Pancreas (tissue), 10 donors: ENCODE measurements at places on chromosomes 5 and 9. TPM values are rescaled to one million over a fixed set of nuclear protein-coding genes. Genes with fewer than 3 reads are reported as not detected.

ZNF189 gene
- total RNA-seq, result 19.6 TPM

PCDH1 gene
- 30.7 TPM for total RNA-seq

SPATA31A3 gene
- not detected for total RNA-seq

SIT1 gene
- total RNA-seq, result 0.25 TPM

SWI5 gene
- total RNA-seq, result 6.8 TPM

HRH2 gene
- total RNA-seq, result 1.2 TPM

DNA sequence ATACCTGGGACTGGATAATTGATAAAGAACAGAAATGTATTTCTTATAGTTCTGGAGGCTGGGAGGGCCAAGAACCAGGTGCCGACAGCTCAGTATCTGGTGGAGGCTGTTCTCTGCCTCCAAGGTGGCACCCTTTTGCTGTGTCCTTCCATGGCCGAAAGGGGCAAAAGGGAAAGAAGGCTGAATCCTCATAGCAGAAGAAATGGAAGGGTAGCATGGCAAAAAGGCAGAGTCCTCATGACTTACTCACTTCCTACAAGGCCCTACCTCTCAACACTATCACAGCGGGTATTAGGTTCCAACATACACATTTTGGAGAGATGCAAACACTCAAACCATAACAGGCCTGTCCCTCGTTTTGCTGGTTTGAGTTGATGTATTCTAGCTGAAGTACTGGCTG, 25.1 kb upstream of the MED10 start:
- DNase-seq, result no peak

DNA sequence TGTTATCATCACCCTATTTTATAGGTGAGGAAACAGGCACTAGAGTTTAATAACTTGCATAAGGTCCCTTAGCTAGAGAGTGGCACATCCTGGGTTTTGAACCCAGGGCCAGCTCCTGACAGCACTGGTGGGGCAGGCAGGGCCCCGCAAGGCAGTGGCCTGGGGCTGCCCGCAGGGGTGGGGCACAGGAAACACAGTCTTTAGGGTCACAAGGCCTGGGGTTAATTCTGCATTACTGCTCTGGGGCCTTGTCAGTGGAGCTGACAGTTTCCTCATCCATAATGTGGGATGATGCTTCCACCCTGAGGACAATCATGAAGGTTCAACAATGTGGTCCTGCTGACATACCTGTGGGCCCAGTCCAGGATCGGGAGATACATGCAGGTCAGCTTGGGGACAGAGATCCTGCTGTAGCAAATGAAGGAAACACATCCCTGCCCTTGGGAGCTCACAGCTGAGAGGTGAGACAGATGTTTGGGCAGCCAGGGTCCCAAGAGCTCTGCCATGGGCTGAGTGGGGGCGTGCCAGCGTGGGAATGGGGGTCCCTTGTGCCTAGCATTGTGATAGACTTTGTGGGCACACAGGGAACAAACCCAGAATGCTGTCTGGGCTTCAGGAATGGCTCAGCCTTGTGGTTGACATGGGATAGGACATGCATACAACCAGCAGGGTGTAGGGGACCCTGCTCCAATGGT, 14.7 kb downstream of the FGF18 start:
- DNase-seq, result no peak

- no peak for DNase-seq
Observed at GRCh38 chr5:95850391-95850894, 27.9 kb upstream of the GLRX start.

GRCh38 chr5:16455668-16456067, 9.9 kb downstream of the ZNF622 start:
- no peak for DNase-seq

DNA sequence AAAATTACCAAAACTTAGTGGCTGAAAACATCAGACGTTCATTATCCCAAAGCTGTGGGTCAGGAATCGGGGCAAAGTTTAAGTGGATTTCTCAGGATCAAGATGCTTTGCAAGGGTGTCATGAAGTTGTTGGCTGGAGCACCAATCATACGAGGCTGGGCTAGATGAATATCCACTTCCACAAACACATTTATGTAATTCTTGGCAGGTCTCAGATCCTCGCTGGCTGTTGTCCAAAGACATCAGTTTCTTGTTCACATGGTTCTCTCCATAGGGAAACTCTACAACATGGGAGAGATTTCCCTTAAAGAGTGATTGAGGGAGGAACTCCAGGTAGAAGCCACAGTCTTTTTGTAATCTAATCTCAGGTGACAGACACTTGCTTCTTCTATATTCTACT, 20.2 kb upstream of the CCDC192 start:
- DNase-seq, result no peak

DNA sequence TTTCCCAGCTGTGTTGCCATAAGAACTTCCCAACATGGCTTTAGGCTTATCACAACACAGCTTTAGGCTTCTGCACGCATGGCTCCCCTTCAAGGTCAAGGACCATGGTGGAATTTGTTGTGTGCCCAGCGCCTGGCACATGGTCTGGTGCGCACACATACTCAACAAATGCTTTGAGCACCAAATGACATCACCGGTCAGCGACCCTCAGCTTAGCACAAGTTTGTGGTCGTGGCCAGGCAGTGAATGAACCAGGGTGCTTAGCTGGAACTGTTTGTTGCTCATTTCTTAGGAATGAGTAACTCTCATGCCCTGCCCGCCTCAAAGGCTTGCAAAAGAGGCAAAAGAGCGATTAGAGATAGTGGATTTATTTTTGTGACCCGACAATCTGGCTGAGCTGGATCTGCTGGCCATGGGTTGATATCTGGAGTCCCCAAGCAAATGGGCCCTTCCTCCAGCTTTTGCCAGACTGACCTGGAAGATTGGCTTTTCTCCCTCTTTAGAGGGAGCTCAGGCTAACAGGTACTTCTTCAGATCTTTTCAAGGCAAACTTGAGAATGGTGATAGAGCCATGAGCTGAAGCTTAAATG, 58.9 kb downstream of the DAP start:
- no peak for DNase-seq

DNA sequence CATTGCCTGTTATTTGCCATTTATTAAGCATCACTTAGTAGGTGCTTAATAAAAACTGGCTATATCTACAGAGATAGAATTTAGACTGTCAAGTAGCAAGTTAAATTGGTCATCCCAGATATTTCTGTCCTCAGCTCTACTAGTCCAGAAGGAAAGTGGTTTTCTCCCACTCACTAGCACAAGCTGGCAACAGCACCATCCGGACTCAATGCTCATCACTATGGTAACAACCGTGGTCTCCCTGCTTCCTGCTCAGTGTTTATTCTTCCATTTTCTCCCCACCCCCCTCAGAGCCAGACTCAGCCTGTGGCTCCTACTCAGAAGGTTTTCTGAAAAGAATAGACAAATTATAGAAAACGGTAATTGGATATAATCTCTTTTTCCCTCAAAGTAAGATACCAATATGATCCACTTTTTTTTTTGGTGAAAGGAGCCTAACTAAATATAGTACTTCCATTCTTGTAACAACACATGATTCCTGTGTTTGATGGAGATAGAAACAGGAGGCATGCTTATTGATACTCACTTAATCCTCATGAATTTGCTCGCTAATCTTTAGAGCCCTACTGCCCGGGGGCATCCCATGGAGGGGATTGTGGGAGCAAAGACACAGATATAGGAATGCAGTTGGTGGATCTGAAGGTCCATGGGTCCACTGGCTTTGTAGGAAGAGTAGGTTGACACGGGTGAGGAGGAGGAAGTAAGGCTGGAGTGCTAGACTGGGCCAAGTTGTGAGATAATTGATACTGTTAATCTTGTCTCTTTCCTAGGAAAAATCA, 191.4 kb downstream of the MAN2A1 start:
- DNase-seq, result no peak

DNA sequence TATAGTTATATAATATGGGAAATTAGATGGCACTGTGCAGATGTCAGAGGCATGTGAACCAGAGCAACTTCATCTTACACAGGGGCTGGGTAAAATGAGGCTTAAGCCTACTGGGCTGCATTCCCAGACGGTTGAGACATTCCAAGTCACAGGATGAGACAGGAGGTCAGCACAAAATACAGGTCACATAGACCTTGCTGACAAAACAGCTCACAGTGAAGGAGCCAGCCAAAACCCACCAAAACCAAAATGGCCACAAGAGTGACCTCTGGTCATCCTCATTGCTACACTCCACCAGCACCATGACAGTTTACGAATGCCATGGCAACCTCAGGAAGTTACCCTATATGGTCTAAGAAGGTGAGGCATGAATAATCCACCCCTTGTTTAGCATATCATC, 479.4 kb downstream of the TLR4 start:
- DNase-seq, result no peak
